ENCODE measurements at places on chromosomes 6 and 20. TPM values are rescaled to one million over a fixed set of nuclear protein-coding genes. Genes with fewer than 3 reads are reported as not detected.

Gene EPHA7
- total RNA-seq = not detected

- ATAC-seq = no peak
Measured at GRCh38 chr20:51402201-51402600, 140.3 kb downstream of the NFATC2 start.

Gene LRRC73
- total RNA-seq = 0.35 TPM

- ATAC-seq = no peak
Measured at GRCh38 chr6:100959280-100959679, 78.2 kb upstream of the ASCC3 start.

GRCh38 chr6:21396313-21396712 is 197.2 kb upstream of the SOX4 start:
- no peak for ATAC-seq

DNA sequence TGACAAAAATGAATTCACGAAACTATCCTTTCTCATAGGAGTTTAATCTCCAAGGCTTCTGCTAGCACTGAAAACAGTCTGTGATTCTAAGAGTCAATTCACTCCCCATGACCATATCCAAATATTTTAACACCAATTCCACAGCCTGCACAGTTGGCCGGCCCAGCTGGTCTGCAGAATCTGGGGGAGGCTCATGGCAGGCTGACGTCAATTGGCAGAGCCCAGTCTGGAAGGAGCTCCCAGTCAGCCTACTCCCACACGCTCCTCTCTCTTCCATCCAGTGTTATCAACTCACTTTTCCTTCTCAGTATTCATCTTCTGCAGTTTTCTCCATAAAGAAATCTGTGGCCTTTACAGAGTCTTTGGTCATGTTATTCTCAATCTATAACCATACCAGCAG is 111.0 kb downstream of the TBXT start:
- ATAC-seq = no peak

DNA sequence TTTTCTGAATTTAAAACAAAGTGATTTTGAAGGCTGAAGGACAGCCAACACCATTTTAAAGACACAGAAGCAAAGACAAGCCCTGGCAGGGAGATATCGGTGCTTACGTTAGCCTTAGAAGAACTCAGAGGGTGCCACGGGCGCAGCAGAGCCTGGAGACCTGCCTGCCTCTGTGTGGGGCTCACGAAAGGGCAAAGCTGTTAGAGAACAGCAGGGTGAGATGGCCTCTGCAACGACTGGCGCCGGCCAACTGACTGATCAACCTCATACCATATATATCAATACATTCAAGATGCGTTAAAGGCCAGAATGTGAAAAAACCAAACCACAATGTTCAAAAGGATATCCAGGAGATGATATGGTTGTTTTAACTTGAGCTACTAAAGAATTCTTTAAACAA is 151.0 kb upstream of the RPS6KA2 start:
- no peak for ATAC-seq

Gene XKR7
- 0.04 TPM for total RNA-seq

DNA sequence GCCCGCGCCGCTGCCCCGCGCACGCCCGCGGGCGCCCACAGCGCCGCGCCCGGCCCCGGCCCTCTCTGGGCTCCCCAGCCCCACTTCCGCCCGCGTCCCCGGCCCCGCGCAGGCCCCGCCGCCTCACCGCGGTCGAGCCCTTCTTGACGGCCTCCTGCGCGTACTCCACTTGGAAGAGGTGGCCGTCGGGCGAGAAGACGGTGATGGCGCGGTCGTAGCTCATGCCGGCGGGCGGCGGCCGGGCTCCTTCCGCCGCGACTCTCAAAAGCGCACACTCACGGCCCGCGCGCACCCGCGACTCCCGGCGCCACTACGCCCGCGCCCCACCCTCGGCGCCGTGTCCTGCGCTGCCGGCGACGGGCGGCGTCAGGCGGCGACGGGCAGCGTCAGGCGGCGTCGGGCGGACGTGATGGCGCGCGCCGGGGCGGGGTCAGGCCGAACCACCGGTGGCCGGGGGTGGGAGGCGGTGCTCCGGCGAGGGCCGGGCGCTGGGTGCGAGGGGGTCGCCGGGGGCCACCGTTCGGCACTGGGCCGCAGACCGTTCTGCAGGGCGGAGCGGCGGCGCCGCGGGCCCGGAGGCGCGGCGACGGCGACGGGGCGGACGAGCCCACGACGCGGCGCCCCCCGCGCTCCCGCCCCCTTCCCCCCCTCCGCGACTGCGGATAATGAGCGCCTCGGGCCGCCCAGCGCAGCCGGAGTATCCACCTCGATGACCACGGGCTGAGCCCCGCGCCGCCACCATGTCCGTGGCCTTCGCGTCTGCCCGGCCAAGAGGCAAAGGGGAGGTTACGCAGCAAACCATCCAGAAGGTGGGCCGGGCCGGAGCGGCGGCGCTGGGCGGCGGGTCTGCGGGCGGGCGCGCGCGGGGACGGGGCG is at the start of the genes PSMA7 and SS18L1:
TSS of gene PSMA7 (minus strand) at position 314 of the 876 bp plus-strand sequence. CDS start at position 223, 91 bp downstream.
TSS of gene SS18L1 (plus strand) at position 689 of the 876 bp plus-strand sequence. CDS start at position 741, 52 bp downstream.
- peak; percentile 87 for ATAC-seq

DNA sequence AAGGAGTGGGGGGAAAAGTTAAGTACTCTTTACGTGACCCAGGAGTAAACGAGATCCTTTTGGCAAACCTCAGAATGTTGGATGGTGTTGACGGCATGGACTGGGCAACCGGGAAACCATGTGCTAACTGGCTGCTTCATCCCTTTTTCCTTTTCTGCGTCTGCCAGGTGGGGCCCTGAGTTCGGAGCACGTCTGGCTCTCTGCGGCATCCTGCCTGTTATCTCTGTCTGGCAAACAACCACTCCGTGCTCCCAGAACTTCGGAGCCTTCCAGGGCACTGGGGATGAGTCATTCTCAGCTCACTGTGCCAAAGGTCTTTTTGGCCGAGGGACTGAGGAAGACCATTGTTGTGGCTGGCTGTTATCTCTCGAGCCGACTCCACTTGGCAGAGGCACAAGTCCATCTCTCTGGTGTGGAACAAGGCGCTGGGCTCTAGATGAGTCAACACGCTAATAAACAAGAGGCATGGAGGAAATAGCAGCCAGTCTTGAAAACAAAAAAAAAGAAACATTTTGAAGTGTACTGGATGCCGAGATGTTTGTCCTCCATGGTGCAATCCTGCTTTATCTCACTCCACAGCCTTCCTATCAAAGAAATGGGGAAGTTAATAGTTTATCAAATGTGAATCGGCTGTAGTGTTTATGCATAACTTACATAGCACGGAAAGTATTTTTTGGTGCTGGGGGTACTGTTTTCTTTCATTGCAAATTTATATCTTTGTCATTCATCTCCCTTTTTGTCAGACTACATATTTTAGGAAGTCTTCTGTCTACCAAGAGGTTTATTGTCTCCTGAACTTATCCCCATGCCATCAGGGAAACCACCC is 64.6 kb upstream of the TXNDC5 start:
- no peak for ATAC-seq

Gene SMLR1
- not detected for total RNA-seq

GRCh38 chr20:21509597-21510371 is 4.1 kb downstream of the NKX2-2 start:
- no peak for ATAC-seq

Measured in activated T-helper 17 cell treated with anti-CD3 and anti-CD28 coated beads, Interleukin-2, amount 50 U/mL, for 72 hours (primary cell).